ENCODE measurements at places on chromosomes 13 and 19.

DNA sequence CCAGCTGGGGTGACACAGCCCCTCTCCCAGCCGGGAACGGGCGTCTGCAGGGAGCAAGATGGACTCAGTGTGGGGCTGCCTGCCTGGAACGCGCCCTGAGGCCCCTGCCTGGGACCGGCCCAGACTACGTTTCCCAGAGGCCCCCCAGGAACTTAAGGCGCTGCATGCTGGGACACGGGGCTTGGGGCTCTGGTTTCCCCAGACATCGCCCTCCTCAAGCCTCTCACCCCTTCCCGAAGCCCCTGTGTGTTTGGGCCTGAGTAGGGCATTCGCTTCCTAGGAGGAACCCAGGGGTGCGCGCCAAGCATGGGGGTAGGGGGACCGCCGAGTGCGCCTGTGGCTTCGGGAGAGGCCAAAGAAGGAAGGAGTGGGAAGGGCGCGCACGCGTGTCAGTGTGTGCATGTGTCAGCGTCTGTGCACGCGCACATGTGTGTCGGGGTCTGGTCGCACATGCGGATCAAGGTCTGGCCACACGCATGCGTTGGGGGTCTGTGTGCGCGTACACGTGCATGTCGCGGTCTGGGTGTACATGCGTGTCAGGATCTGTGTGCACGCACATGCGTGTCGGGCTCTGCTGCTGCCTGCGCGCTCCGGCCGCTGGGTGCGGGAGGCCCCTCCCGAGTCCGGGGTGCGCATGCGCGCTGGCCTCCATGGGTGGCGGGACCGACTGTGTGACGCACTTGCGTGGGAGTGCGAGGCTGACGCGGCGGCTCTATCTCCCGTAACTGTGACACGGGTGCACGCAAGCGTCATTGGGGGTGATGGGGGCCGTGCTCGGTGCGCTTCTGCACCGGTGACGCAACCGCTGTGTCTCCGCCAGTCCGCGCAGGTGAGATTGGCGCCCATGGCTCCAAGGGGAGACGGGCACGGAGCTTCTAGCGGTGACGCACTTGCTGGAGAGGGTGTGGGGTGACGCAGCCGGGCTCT lies 16.2 kb downstream of the ZNF331 start:
- peak; percentile 88 for DNase-seq

DNA sequence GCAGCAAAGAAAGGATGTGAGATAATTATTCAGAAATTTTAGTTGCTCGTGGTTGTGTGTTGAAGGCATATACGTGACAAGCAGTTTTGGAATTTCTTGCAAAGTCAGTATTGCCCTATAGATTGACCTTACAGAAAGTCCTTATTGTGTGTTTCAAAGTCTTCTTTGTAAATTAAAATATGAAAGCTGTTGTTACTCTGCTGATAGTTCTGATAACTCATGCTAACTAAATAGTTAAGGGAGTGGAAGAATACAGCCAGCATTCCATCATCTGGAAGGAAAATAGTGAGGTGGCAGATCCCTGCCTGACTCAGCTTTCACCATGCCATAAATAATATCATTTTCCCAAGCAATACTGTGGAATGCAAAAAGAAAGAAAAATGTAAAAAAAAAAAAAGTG lies 27.2 kb downstream of the WASF3 start:
- DNase-seq, result no peak

DNA sequence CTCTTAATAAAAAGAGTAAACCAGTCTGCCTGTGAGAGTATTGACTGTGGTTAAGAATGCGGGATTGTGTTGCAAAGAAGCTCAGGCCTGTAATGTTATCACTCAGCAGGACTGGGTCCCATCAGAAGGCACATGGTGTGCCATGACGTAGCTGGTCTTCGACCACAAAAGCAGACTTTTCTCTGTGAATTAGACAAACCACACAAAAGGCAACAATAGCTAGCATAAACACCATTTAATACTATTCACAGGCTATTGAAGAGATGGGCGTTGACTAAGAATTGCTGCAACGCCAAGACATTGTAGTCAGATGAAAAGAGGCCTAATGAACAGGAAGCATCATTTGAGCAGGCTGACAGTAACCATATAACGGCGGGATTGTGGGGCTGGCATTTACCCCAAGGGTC lies 235.6 kb upstream of the SOX21 start:
- DNase-seq, result no peak

- DNase-seq, result no peak
Observed at GRCh38 chr19:9799162-9799561, 19.7 kb downstream of the FBXL12 start.

DNA sequence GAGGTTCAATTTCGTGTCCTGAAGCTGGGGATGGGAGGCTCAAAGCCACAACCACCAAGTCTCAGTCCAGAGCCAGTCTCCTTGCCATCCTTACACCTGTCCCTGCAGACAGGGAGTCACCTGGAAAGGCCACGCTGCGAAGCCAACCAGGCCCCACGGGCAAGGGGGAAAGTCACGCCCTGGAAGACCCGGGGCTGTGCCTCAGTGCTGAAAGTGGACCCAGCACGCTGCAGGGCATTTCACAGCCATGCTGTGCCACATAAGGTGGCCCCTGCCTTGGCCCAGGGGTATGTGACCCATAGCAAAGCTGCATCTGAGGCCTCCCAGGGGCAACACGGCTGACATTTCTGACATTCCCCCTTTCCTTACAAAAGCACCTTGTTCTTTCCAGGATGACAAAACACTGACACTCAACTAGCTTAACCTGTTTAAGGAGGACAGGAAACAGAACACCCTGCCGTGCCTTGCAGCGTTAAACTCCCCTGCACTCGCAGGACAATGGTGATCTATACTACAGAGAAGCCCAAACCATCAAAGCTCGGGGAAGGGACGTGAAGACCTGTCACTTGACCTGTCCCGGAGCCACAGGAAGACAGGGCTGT lies 14.8 kb downstream of the CHERP start:
- no peak for DNase-seq

GRCh38 chr13:107395927-107396662 lies 819.2 kb downstream of the LIG4 start:
- DNase-seq, result no peak

DNA sequence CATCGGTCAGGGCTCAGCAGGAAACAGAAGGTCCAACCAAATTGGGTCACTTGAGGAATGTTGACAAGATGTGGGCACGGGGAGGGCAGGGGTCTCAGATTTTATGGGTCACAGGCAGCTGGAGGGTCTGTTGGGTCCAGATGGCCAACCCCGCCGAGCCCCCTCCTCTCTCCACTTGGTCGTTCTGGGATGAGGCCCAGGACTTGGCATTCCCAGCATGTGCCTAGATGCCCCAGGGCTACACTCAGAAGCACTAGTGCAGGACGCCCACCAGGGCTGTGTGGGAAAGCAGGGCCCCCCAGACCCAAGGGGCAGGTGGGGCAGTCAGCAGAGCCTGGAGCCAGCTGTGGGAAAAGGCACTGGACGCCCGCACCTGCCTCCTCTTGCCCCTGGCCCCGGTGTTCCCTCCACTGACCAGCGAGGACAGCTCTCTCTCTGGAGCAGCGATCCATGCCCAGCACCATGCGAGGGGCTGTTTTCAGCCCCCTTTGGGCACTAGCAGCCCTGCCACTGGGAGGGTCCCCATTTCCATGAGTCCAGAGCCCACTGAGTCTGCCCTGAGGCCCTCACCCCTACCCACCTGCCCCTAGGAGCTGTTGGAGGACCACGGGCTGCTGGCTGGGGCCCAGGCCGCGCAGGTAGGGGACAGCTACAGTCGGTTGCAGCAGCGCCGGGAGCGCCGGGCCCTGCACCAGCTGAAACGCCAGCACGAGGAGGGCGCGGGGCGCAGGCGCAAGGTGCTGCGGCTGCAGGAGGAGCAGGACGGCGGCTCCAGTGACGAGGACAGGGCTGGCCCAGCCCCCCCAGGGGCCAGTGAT lies 26.0 kb downstream of the DHX34 start:
- DNase-seq, result no peak

DNA sequence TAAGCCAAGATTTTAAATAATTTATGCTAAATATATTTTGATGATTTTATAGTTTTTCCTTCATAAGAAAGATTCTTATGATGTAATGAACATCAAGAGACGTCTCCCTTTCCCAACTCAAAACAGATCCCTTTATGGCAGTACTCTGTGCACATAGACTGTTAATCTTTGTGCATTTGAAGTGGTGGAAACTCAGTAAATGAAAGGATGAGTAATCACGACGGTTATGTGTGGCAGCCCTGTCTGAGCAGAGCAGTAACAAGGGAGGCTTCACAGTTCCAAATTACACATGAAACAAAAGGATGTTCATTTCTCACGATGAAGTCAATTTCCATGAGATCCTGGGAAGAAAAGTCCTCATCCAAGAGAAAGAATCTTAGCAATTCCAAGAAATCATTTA lies 498.1 kb downstream of the KLF5 start:
- no peak for DNase-seq

DNA sequence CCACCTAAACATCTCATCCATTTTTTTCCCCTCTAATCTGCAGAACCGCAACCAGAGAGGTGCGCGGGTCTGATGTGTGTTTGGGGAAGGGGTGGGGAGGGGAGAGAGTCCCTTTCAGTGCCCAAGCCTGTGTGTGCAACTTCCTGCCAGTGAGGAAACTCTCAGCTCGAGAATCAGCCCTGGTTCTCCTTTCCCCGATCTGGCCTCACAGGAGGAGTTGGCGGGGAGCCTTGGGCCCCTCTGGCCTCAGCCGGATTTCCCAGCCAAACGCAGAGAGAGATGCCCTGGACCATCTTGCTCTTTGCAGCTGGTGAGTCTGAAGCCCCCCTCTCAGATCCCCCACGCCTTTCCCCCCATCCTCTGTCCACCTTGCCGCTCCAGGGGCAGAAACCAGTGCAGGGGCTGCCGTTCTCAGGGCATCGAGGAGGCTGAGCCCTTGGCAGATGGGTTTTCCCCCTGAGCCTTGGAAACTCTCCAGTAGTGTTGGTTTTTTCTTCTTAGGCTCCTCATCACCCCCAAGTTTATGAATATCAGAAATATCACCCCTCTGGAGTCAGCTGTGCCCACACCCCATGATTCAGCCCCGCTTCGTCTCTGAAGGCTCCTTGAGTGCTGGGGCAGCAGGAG lies at the start of gene C19orf38:
Gene C19orf38 (plus strand): TSS at position 186 of the 627 bp plus-strand sequence. CDS start 94 bp downstream, at position 280.
- no peak for DNase-seq

DNA sequence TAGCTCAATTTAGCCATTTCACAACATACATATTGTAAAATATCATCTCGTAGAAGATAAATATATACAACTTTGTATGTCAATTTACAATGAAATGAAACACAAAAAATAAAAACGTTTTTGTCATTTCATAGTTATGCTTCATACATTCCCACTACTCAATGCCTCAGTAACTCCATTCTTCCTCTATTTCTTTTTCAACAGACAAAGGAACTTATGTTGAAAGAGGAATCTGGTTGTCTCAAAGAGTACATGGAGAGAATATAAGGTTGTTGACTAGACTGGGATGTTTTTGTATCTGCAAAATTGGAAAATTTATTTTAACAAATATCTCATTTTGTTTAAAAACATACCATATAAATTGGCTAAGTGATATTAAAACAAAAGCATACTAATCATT lies 12.8 kb downstream of the KCTD12 start:
- no peak for DNase-seq

GRCh38 chr13:42992764-42993122 lies 702 bp upstream of the EPSTI1 start:
- DNase-seq, result no peak

DNA sequence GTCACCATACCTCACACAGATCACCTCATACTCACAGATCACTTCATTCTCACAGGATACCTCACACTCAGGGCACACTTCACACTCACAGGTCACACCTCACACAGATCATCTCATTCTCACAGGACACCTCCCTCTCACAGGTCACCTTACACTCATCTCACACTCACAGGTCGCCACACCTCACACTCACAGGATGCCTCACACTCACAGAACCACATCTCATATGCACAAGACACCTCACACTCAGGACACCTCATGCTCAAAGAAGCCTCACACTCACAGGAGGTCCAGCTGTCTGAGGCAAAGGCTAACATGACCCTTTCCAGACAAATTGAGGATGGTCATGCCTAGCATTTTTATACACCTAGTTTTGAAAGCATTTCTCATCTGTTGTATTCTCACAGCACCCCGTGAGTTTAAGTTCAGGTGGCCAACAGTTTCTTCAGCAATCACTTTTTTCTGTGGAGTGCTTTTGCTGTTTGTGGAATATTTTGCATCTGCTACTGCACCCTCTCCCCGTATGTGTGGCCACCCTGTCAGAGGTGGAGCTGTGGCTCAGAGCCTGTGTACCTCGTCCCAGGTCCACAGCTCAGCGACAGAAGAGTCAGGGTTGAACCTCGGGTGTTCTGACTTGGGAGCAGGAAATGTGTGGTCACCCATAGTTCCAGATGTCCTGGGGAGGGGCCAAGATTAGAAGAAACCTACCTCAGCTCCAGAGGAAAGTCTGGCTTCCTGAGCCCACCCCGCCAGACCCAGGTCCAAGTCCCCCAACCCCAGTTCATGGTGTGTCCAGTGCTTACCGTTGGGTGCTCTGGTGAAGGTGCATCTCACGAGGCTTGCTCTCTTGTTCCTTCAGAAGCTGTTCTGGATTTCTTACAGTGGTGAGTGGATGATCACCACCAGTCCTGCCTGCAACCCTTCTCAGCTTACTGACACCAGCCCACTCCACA lies 7.6 kb downstream of the F7 start:
- DNase-seq, result no peak

GRCh38 chr19:35179830-35180229 lies 25.3 kb downstream of the FXYD5 start:
- DNase-seq, result no peak

DNA sequence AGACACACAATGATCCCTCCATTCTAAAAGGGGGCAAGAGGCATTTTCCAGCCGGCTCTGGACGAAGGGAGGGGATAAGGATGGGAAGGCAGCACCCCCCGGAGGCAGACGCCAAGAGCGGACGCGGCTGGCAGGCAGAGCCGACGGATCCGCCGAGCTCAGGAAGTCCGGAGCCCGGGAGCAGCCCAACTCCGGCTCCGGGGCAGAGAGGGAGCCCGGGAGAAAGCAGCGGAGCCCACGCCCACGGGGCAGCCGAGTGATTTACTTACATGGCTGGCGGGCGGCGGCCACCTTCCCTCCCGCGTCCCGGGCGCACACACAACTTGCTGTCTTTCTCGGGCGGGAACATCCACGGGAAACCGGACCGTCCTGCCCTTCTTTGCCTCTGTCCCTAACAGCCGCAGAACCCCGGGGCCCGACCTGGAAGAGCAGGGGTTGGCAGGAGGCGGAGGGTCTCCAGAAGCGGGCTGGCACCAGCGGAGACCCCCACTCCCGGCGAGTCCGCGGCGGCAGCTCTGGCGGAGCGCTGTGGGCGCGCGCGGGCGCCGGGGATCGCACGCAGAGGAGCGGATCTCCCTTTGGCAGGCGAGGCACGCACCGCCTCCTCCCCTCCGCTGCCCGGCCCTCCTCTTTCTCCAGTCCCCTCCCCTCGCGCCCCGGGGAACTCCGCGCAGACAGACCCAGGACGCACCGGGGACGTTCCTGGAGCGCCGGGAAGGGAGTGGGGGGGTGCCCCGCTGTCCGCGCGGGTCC lies at the start of gene LHFPL6:
Gene LHFPL6 (minus strand): TSS at position 580 of the 753 bp plus-strand sequence.
- no peak for DNase-seq

DNA sequence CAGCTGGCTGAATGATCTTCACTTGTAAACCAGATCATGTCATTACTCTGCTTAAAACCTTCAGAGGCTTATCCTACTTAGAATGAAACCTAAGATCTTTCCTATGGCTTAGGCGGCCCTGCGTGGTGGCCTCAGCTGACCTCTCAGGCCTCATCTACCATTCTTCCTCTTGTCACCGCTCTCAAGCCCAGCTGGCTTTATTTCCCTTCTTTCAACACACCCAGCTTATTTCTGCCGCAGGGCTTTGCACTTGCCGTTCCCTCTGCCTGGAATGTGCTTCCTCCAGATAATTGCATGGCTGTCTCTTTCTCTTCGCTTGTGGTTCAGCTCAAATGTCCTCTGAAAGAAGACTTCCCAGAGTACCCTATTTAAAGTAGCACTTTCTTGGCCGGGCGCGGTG lies 3.6 kb upstream of the ASF1B start:
- DNase-seq, result no peak

GRCh38 chr19:41548954-41549688 lies 26.8 kb upstream of the CEACAM21 start:
- DNase-seq, result no peak
